ENCODE measurements at places on chromosomes 4 and X.

DNA sequence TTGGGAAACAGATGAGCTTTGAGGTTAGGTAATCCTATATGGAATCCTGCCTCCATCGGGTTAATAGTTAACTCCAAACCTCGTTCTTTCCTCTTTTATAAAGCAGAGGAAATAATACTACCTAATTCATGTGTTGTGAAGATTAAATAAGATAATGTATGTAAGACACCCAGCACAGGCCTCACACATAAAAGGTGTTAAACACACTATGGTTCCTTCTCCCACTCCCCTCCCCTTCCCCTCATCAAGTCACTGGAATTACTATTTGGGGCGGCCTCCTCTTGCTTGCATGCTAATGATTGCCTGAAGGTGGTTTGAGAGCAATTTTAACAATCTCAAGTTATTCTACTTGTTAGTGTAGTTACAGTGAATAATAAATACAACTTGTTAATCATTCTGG lies 404.4 kb upstream of the RASGEF1B start:
- DNase-seq, result no peak

GRCh38 chr4:22202975-22203710 lies 254.6 kb upstream of the KCNIP4 start:
- no peak for DNase-seq

GRCh38 chr4:89914609-89915550 lies 20.2 kb downstream of the MMRN1 start:
- no peak for DNase-seq

DNA sequence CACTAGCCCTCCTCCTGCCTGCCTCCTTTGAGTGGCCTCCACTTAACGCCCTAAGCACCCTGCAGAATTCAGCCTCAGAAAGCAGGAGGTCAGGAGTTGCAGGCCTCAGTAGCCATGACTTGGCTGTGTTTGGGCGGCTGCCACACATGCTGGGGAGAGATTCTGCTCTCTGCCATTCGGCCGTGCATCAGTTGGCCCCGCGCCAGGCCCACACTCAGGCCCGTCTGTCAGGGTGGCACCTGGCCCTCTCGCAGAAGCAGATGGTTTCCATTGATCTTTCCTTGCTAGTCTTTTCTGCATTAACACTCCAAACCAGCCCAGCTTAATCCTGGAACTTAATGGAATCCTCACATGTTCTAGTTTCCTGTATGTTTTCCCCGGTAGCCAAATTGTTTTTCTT lies 30.7 kb upstream of the ATP6AP2 start:
- DNase-seq, result no peak

DNA sequence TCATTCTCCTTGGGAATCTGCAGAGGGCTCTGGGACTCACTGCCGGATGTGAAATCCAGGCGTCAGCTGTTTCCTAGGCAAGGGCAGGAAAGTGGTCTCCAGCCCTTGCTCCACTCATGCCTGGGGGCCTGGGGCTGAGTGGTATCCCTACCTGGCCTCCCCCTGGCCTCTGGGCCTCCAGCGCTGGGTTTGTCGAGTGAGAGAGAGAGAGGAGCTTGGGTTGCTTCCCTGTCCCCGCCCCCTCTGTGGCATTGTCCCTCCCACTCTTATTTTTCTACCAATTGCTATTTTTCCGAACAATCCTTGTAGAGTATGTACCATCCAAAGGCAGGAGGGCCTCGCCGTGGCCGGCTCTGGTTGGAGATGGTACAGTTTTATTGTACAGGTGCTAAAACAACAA lies 53.1 kb downstream of the ELF4 start:
- no peak for DNase-seq

GRCh38 chr4:141977433-141977832 lies 341.1 kb downstream of the IL15 start:
- no peak for DNase-seq

DNA sequence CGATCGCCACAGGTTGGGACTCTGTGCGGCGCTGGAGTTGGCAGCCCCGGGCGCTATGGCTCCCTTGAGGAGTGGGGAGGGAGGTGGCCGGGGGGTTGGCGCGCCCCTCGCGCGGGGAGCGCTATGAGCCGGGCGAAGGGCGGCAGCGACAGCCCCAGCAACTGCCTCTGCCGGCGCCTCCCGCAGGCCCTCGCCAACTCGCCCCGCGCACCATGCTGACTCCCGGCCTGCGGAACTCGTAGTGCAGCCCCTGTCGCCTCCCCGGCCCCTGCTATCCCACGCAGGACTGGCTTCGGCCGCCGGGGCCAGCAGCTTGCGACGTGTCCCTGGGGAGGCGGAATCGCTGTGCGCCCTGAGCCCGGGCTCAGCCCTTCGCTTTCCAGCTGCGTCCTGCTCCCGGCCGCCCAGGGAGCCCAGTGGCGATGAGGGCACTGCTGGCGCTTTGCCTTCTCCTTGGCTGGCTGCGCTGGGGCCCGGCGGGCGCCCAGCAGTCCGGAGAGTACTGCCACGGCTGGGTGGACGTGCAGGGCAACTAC lies 415 bp downstream of the SHISA3 start:
- no peak for DNase-seq

GRCh38 chrX:129534816-129535578 lies 5.1 kb upstream of the OCRL start:
- DNase-seq, result no peak

DNA sequence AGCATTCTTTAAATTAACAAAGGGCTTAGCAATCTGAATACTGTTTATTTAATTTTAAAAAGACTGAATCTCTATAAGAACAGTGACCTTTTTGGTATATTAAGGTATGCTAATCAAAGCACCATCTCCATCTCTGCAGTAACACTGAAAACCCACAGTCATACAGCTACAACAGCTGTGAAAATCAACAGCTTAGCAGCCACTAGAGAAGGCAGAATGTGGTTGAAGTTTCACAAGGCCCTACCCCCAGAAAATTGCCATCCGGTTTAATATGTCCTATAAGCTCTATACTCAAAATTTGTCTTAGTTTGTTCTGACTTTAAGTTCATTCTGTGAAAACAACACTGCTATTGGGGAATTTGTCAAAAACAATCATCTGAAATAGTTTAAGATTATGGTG lies 128.7 kb downstream of the OPHN1 start:
- no peak for DNase-seq

DNA sequence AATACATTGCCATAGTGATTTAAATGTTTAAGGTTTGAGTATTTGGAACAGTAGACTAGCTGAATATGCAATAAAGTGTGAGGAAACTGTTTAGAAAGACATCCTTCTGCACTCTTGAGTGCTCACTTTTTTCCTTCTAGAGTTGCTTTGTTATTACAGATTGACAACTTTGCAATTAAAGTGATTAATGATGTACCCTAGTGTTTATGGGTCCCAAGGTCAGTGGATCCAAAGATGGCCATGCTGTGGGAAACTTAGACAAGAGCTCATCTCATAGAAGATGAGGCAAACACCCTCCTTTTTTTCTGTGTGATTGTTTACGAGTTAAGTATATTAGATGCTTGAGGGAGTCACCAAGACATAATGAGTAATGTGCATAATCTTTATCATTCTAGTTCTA lies 118.8 kb downstream of the PDLIM5 start:
- no peak for DNase-seq

- DNase-seq, result no peak
Measured at GRCh38 chr4:99300934-99301333, 10.1 kb upstream of the ADH1A start.

- no peak for DNase-seq
Measured at GRCh38 chr4:147863808-147864472, 132.1 kb downstream of the ARHGAP10 start.

- no peak for DNase-seq
Measured at GRCh38 chr4:3744901-3745300, 21.3 kb upstream of the ADRA2C start.

DNA sequence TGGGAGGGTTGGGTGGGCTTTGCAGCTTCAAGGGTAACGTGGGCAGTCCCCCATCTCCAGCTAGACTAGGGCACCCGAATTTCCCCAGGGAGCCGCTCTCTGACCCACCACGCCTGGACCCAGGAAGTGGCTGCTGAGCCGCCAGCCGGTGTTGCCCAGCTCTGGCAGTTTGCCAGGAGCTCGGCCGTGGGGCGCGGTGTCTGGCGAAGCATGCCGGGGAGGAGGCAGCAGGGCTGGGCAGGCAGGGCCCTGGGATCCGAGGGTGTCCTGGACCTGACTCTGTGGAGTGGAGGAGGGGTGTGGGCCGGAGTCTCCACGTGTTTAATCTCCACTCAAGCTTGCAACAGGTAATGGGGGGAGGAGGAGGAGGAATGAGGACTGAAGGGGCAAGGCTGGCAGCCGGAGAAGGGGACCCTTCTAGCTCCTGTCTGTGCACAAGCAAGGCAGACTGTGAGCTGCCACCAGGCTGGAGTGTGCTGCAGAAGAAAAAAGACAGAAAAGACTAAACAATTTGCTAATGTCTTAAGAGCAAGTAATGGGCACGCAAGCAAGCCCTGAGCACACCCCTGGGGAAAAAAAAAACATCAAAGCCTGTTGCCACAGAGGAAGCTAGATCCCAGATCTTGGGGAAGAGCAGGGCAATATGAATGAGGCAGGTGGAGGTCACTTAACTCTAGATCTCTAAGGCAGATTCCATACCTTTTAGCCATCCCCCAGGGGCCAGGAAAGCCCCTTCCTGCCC lies 2.4 kb downstream of the LONRF3 start:
- peak; percentile 16 for DNase-seq

GRCh38 chr4:159048166-159048886 lies 54.6 kb upstream of the RAPGEF2 start:
- no peak for DNase-seq

GRCh38 chr4:185998791-185999190 lies 70.2 kb upstream of the TLR3 start:
- DNase-seq, result no peak

GRCh38 chrX:121374471-121374870 lies 327.1 kb downstream of the GLUD2 start:
- DNase-seq, result no peak

GRCh38 chr4:159240046-159240445 lies 137.2 kb downstream of the RAPGEF2 start:
- no peak for DNase-seq

- peak; percentile 25 for DNase-seq
Measured at GRCh38 chr4:12041828-12042227, 613.1 kb upstream of the HS3ST1 start.

- DNase-seq, result no peak
Measured at GRCh38 chr4:152075253-152075928, 314.6 kb upstream of the GATB start.

- no peak for DNase-seq
Measured at GRCh38 chr4:112038861-112039260, 106.4 kb upstream of the FAM241A start.

- peak; percentile 62 for DNase-seq
Measured at GRCh38 chrX:19747652-19748610, 139.5 kb downstream of the SH3KBP1 start.

- DNase-seq, result no peak
Measured at GRCh38 chr4:145042601-145043285, 55.3 kb downstream of the ANAPC10 start.

DNA sequence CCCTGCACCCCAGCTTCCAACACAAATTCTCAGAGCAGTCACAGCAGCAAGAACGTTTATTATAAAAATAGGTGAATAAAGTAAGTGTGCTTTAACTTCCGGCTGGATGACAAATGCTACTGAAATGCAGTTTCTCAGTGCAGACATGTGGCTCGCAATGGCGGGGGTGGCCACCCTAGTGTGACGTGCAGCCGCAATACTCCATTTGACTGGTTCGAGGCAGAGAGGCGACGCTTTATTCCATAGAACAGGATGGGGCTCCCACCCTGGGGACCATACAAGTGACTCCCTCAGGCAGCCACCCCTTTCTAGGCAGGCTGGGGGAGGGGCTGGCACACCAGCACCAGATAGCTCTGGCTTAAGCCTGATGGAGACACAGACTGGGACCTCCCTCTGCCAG lies 14.5 kb downstream of the TNIP2 start:
- no peak for DNase-seq

DNA sequence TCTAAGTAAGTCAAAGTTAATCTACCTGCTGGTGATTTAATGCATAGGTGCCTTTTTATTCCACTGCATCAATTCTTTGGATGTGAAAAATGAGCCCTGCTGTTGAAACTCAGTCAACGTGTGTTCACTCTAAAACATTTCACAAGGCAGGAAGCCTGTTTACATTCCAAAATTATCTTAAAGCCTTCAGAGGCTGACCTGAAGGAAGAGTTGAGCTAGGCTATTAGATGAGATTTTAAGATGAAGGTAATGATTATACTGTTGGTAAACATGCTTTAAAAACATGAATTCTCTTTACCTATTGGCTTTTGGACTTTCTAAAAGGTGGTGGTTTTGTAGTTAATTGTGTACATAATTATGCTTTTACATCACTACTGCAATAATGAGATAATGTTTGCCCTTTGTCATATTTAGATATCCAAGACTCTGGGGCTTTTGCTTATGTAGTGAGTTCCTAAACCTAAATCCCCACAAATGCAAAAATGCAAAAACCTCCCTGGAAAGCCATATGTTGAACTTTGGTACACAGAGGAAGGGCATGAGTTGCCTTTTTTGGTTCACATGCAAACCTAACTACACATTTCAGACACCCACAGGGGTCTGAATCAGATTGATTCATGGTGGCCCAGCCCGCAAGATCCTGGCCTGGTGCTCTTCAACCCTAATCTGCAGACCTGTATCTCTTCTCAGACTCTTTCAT lies 92.3 kb downstream of the KLHL8 start:
- DNase-seq, result no peak

DNA sequence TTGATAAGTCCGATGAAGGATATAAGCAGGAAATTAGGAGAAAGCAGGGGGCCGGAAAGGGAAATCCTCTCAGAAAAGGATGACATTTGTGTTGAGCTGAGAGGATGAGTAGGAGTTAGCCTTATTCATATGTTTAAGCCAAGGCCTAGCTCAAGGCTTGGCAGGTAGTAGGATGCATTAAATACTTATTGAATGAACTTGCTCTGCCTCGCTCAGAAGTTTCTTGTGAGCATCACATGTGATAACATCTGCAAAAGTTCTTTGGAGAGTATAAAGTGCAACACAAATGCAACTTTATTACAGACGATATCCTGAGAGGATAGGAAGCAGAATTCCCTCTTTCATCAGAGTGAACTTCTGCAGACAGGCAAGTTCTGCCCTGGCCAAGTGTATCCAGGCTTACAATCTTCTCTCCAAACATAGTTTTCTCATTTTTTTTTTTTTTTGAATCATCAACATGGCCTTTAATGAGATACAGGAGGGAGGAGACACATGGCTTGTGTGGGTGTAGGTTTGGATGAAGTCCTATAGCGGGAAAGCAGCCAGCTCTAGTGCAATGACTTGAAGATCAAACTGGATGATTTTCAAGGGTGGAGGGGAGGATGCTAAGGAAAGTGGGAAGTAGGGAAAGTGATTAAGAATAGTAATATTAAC lies 48.1 kb downstream of the LUZP4 start:
- no peak for DNase-seq

DNA sequence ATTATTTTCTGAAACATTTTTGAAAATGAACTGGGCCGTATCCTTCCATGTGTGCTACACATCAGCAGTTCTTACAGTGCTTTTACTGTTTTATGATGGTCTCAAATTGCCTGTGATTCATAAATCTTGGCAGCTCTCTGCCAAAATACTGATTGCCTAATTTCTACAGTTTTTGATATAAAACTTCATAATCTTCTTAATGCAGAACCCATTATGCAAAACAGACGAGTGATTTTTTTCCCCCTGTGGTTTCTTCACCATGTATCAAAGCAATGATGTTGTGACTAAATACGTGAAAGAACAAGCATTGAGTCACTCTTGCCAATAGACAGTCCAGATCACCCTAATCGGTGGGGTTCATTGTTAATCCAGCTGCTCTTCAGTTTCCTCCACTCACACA lies 156.4 kb upstream of the WDR1 start:
- DNase-seq, result no peak
